Small intestine (tissue), 16 donors: ENCODE measurements at places on chromosomes 7 and 10. TPM values are rescaled to one million over a fixed set of nuclear protein-coding genes. Genes with fewer than 3 reads are reported as not detected.

Gene ZNF746
- 7.2 TPM for polyA plus RNA-seq

Gene C7orf33
- polyA plus RNA-seq, result not detected

Gene MACC1
- 5.9 TPM for polyA plus RNA-seq

Gene HTR7
- not detected for polyA plus RNA-seq

Gene C10orf53
- not detected for polyA plus RNA-seq

Gene EIF3B
- polyA plus RNA-seq, result 53.9 TPM

Gene PHKG1
- 1.6 TPM for polyA plus RNA-seq

DNA sequence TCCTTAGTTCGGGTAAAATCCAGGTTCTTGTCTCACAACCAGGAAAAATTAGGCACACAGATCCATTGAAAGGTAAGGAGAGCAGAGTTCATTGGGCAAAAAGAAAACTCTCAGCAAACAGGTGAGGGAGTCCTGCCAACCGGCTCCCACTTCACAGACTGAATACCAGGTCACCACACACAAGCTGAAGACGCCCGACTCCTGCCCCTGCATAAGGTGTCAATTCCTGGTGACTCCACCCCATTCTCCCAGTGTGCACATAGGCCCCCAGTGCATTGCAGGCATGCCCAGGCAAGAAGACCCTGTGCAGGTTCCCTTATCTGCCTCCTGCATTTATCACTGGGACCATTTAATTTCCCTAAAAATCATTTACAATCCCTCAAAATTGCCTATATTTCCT lies 354.6 kb downstream of the LRRTM3 start:
- DNase-seq, result no peak

- DNase-seq, result peak; percentile 82
Observed at GRCh38 chr10:24952707-24953645, 570 bp upstream of the PRTFDC1 start.

- DNase-seq, result no peak
Observed at GRCh38 chr7:47416492-47417480, 165.1 kb downstream of the TNS3 start.

DNA sequence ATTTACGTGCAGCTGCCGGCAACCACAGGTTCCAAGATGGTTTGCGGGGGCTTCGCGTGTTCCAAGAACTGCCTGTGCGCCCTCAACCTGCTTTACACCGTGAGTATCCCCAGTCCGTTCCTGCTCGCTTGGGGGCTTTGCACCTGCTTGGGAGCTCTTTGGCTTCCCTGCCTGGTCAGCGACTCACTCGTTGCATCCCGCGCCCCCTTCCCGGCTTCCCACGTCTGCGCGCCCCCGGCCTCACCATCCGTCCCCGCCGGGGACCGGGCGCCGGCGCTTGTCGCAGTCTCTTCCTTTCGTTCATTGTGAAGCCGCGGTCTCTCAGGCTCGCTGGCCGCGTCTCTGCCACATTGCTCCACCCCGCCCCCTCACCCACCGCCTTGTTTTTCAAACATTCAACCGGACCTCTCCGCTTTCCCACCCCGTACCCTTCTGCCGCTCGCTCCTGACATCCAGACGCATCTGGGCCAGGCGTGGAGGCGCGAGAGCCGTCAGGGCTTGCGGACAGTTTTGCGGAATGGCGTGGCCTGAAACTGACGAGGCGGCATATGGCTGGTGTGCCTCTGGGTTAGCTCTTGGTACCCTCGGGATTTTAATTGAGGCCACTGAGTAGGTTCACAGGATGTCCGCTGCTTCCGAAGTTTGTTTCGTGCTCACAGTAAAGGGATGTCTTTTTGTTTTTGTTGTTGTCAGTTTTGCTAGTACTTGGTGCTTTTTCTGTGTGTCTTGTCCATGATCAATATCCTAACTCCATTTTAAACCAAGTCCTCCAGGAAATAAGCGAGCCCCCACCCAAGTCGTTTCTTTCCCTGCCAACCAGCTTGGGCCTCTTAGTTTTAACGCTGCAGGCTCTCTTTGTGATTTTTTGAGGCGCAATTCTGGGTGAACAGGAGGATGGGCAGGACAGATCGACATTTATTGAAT lies 639 bp downstream of the TSPAN13 start:
- DNase-seq, result peak; percentile 72

DNA sequence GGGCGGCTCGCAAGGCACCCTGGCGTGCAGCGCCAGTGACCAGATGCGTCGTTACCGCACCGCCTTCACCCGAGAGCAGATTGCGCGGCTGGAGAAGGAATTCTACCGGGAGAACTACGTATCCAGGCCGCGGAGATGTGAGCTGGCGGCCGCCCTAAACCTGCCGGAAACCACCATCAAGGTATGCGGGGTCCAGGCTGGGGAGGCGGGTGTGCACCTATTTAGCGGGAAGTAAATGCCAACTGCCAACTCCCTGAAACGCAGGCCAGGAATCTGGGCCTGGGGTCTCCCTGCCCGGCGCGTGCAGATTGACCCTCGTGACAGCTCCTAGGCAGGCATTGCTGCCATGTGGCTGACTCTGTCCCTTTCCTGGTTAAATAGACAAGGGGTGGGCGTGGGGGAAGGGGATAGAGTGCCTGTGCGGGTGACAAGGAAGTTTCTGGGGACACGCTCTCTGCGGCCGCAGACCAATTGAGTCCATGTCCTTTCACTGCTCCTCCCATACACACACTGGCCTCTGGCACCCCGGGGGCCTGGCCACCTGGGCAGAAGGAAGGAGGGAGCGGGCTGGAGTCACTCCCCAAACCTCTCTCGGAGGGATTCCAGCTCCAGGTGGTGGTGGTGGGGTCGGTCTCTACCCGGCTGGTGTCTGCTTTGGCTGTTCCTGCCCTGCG lies 2.7 kb downstream of the EVX1 start:
- no peak for DNase-seq

GRCh38 chr7:110375068-110375467 lies 715.9 kb upstream of the LRRN3 start:
- DNase-seq, result no peak

DNA sequence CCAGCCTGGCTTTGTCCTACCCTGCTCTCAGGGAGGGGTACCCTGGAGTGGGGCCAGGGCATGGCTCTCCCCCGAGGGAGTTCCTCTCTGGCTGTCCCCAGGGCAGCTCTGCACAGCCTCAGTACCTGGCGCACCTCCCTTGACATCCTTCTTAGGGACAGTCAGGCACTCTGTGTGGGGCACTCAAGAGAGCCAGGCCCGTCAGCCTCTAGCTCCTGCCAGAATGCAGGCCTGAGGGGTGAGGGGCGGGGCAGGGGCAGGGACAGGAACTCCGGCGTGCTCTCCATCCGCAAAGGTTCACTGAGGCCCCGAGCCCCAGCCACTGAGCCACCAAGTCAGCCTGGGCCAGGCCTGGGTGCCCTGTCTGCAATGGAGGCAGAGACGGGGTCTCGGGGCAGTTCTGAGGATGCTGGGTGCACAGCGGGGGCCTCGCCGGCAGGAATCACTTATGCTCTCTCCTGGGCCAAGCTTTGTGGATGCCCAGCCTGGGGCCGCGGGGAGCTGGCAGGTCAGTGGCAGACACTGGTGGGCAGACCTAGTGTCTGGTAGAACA lies 10.1 kb downstream of the LIMK1 start:
- no peak for DNase-seq
